ENCODE measurements at places on chromosomes 5 and 9.

DNA sequence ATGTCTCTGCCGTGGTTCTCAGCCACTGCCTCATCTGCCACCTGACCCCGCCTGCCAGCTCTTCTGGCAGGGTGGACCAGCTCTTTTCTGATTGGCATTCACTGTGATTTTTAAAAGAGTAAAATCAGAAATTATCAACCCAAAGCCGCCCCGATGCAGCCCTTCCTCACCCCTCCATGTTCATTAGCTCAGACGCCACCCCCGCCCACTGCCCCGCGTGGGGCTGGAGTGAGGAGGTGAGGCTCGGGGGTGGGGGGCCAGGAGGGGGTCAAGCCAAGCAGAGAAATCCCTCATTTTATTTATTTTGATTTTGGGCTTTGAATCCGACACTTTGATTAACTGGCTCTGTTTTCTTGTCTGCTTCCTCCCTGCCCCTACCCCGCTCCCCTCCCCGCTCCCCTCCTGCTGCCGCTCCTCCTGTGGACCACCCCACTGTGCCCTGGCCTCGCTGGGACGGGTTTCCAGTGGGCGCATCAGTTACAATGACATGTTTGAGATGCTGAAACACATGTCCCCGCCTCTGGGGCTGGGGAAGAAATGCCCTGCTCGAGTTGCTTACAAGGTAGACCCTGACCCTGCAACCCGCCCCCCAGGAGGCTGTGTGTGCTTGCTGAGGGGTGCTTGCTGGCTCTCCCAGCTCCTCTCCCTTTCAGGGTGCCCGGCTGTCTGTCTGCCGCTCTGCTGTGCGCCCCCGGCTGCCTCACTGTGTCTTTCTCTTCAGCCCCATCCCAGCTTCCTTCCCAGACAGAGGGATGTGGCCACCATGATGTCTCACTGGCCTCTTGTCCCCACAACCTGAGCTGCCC lies 224.9 kb downstream of the CACNA1B start:
- no peak for DNase-seq

- no peak for DNase-seq
Measured at GRCh38 chr5:74162524-74162923, 478.0 kb downstream of the ENC1 start.

DNA sequence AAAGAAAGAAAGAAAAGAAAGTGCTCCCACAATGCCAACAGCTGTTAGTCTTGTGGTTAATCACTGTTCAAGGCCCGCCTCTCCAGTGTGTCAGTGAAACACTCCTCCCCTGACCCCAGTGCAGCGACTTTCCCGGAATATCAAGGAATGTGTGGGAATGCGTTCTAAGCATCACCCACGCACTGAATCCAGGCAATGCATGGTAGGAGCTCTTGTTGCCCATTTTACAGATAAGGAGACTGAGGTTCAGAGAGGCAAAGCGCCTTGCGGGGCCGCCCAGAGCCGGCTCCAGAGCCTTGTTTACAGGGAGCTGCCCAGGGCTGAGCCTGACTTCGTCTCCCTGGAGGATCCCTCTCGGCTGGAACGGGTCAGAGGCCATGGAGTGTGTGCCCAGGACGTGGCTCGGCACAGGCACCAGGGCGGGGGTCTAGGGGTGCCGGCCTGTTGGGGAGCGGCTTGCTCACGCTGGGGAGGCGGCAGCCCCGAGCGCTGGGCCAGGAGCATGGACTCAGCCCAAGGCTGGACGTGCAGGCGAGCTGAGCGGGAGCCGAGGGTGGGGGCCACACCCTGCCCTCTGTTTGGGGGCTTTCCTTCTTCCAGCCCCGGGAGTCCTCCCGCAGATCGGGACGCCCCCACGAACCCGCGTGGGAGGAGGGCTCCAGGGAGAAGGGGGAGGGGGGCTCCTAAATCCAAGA lies 823 bp downstream of the ST6GALNAC6 start:
- peak; percentile 59 for DNase-seq

DNA sequence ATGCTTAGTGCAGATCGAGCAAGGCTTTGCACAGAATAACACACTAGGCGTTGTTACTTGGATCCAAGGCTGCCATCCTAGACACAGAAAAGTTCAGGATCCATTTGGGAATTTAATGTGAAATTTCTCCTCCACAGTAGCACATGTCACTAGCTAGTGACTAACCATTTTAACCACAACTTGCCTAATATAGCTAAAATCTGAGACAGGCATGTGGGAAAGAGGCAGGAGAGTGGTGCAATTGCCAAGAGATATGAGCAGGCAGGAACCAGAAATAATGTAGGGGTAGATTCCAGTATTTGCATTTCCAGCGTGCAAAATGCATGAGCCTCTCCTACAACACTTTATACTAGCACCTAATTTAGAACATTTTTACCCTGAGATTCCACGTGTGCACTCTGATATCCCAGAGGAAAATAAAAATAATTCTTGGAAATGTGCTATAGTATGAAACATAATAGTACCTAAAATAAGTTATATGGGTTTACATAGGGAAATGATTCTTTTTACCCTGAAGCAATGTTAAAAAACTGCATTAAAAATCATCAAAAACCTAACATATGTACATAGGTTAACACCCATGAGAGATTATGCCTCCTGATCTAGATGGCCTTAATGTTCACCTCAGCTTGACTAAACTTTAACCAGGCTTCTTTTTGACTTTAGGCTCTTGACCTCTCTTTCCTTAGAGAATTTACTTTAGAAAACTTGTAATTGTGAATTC lies 1230.6 kb upstream of the NUDT12 start:
- DNase-seq: no peak

DNA sequence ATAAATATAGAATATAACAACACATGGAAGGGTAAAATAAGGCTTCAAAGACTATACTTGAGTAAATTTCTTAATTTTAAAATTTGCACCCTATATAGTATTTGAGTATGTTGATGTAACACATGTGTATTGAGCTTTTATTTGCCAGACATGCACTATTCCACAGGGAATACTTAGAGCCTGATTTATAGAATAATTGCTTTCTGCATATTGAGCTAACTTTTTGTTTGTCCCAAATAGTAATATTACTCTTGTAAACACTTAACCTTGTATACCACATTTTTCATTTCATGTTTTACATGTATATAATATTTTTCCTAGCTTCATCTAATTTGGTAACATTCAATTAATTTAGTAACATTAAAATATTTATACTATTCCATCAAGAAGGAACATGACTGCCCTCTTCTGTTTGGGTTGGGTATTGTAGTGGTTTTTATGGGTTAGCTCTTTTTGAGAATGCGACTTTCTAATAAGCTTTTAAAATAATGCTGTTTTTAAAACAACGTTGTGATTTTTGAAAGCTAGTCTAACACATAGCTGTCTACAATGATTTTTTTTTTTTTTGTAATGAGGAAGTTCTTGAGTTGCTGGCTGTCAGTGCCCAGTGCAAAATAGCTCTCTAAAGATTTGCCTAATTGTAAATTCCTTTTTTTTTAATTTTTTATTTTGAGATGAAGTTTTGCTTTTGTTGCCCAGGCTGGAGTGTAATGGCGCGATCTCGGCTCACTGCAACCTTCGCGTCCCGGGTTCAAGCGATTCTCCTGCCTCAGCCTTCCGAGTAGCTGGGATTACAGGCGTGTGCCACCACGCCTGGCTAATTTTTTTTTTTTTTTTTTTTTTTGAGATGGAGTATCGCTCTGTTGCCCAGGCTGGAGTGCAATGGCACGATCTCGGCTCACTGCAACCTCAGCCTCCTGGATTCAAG lies 4.8 kb downstream of the SUB1 start:
- DNase-seq: peak; percentile 82

GRCh38 chr9:16729651-16730050 lies 140.8 kb downstream of the BNC2 start:
- no peak for DNase-seq

DNA sequence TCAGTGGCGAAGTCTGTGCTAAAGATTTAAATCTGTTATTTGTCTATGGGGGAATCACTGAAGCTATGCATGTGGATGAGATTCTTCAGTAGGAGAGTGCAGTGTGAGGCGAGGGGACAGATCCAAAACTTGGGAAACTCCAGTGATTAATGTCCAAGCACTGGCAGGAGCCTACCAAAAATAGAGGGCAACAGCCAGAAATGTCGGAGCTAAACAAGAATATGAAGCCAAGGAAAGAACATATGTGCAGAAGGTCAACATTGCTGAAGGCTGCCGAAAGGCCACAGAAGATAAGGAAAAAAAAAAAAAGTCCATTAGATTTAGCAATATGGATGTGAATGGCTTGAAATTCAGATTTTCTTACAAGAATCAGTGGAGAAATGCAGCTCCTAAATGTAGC lies 61.8 kb downstream of the C6 start:
- no peak for DNase-seq

- no peak for DNase-seq
Measured at GRCh38 chr9:3664044-3664443, 138.2 kb upstream of the RFX3 start.

- DNase-seq: peak; percentile 26
Measured at GRCh38 chr5:127909066-127909465, 174.5 kb upstream of the SLC12A2 start.

DNA sequence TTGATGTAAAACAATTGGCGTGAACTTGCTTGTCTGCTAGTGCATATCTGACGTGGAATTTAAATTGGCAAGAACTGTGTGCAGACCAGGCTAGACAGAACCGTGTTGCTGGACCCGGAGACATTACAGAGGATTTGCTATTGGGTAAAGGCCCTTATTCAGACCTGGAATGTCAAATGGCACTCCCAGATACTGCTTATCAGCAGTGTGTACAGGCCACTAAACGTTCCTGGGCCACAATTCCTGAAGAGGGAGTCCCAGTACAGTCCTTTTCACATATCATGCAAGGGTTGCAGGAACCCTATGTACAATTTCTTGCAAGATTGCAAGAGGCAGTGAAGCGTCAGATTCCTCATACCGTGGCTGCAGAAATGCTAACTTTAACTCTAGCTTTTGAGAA lies 13.5 kb upstream of the MCCC2 start:
- no peak for DNase-seq

DNA sequence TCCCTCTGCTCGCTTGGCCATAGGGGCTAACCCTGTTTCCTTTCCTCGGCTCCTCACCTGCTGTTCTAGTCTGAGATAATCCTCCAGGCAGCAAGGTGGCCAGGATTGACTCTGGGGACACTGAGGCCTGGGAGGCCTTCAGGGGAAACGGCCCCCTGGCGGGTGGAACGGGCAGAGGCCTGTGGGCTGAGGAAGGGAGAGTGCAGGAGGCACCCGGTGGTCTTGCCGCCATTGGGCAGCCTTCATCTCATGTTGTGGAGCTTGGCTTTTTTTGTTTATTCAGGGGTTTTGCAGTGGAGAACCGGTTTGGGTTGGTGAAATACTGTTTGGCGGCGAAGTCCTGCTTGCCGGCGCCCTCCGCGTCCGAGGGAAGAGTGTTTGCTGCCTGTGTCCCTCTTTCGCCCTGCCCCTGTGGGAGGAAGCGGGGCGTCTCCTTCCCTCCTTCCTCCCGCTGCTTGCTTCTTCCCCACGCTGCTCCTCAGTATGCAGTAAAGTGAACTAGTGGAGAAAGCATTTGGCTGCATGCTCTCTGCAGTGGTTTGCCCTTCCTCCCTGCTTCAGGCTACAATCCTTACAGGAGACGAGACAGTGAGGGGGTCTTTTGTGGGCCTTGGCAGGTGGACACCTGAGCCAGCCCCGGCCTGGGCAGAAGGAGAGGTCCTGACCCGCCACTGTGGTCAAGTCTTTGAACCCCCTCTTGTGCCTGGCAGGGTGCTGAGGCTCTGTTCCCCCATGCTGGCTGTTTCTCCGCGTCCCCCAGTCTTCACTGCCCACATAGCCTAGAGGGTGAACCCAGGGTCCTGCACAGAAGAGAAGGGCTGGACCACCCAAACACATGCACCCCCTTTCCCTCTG lies 30.8 kb upstream of the PRDM12 start:
- DNase-seq: no peak

DNA sequence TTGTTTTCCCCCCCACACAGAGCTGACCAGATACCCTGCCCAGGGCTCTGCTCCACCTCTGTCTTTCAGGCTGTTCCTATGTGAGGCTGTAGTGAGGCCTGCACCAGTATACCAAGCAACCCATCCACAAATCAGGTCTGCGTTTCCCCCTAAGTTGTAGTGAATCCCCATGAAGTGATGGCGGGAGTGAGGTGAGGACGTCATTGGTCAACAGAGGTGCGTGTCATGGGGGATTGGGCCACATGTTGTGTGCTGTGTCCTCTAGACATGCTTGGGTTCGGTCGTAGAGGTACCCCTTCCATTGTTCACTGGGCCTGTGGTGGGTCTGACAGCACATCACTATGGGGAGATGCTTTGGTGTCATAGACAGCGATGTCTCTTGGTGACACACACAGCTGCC lies 184.6 kb downstream of the CACNA1B start:
- DNase-seq: no peak

- no peak for DNase-seq
Measured at GRCh38 chr9:130908146-130908877, 11.7 kb upstream of the QRFP start.

DNA sequence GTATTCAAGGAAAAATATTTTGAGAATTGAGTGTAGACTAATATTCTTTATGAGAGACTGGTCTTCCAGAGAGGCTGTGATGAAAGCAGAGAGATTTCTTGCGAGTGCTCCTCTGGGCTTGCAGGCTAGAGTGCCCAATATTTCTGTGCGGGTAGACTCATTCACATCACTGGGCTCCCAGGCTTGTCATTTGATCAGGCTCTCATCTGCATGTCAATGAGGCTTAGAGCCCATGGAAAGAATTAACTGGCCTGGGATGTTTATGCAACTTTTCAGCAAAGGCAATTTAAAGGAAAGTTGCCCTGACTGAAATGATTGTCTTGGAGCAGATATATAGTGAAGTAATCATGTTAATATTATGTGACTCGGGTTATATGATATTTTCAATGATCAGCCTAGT lies 42.3 kb downstream of the SNCAIP start:
- DNase-seq: no peak

DNA sequence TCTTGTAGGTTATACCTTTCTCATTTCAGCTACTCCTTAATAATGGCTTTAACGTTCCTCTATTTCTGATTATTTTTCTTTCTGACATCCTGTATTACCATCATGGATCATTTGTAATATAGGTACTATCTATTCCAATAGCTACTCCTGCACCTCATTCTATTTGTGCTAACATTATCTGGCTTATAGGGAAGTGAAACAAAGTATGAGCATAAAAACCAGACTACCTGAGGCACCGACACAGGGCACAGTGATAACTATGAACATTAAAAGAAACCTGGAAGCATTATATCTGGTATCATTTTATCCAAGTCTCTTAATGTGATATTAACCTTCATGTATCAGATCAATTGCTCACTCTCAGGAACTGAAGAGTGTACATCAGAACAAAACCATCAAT lies 407.3 kb downstream of the DMRT2 start:
- no peak for DNase-seq

DNA sequence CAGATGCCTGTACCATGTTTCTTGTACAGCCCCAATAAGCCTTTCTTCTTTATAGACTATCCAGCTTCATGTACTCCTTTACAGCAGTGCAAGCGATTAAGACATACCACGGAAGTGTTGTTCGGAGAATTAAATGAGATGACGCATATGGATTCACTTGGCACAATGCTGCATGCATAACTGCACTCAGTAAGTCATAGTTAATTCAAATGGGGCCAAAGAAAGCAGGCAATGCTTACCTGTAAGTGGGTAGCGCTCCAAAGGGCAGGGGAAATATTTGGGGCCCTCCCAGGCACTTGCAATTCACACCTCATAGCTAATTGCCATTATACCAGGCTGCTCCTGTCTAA lies 7.7 kb upstream of the ADRA1B start:
- no peak for DNase-seq
